Stomach (tissue), 19 donors: ENCODE measurements at places on chromosomes 2 and 18.

- no peak for DNase-seq
These were observed 15.2 kb downstream of the CDKL4 start for GRCh38 chr2:39228413-39229209.

DNA sequence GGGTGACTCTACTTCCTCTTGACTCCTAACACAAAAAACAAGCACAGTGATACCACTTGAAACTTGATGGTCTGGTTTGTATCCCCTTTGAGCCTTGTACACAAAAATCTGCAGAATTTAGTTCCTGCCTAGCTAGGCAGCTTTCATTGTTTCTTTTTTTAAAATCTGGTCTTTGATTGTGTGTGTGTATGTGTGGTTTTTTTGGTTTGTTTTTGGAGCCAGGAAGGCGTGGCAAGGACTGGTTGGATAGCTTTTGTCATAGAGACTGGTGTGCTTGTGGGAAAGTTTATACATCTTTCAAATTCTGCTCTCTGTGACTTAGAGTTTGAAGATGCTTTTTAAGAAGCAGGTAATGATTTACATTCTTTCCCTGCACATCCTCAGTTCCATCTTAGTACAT, 127.4 kb downstream of the TANC1 start:
- DNase-seq: no peak

DNA sequence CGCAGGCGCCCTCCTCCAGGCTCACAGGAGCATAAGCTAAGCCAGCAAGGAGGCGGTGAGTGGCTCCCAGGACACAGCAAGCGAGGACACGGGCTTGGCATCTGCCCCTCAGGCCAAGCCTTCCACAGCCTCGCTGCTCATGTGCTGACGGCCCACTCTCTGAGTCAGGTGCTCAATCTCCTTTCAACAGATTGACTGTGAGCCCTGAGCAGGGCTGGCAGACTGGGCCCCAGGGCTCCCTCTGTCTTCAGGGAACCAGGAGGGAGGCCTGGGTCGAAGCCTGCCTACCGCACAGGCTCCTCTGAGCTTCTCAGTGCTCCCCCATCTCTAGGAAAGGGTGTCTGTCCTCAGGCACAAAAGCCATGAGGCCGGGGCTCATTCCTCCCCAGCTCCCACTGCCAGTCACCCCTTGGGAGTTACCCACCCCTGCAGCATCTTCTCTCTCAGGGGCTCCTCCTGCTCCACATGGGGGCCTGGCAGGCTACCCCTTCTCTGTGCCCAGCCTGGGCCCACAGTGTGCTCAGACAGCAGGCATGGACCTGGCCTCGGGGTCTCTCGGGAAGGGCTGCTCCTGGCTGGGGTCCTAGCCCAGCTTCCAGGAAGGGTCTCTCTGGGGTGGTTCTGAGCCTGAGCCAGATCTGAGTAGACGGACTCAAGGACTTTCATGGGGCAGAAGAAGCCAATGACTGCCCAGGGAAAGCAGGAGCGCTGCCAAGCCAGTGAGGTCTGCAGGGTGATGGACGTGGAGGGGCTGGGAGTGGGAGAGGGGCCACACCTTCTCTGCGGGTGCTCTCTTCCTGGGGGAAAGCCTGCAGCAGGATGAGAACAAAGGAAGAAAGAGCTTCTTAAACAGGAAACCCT, 138.0 kb upstream of the GPC1 start:
- DNase-seq: peak; percentile 23

GRCh38 chr2:74648009-74648443, at the start of gene M1AP:
Gene M1AP, minus strand, starts transcription at chr2:74648330. Its CDS starts 8,055 bp downstream, at chr2:74640275.
- DNase-seq: peak; percentile 28

DNA sequence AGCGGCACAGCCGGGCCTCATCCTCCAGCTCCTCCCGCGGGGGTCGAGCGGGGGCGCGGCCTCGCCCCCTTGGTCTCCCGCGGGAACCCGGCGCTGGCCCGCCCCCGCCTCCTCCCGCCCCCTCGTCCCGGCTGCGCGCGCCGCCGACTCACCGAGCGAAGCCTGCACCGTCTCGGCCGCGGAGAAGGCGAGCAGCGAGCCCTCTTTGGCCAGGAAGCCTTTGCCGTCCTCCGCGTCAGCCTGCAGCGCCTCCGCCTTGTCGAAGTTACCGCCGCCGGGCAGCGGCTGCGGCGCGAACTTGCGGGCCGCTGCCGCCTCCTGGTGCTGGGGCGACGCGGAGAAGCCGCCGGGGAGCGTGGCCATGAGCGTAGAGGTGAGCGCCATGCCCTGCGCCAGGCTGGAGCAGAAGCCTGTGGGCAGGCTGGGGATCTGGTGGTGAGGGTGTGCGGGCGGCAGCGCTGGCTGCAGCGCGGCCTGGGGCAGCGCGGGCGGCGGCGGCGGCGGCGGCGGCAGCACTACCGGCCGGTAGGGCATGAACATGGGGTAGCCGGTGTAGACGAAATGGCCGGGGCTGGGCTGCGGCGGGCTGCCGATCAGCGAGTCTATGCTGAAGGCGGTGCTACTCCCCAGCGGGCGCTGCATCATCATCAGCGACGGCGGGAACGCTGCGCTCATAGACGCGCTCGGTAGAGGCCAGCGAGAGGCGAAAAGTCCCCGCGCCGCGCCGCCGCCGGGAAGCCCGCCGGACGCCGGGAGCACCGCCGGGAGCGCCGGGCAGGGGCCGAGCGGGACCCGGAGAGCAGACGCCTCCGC, 683 bp downstream of the GBX2 start:
- DNase-seq: peak; percentile 79

GRCh38 chr2:221465776-221466175, 106.3 kb downstream of the EPHA4 start:
- no peak for DNase-seq

DNA sequence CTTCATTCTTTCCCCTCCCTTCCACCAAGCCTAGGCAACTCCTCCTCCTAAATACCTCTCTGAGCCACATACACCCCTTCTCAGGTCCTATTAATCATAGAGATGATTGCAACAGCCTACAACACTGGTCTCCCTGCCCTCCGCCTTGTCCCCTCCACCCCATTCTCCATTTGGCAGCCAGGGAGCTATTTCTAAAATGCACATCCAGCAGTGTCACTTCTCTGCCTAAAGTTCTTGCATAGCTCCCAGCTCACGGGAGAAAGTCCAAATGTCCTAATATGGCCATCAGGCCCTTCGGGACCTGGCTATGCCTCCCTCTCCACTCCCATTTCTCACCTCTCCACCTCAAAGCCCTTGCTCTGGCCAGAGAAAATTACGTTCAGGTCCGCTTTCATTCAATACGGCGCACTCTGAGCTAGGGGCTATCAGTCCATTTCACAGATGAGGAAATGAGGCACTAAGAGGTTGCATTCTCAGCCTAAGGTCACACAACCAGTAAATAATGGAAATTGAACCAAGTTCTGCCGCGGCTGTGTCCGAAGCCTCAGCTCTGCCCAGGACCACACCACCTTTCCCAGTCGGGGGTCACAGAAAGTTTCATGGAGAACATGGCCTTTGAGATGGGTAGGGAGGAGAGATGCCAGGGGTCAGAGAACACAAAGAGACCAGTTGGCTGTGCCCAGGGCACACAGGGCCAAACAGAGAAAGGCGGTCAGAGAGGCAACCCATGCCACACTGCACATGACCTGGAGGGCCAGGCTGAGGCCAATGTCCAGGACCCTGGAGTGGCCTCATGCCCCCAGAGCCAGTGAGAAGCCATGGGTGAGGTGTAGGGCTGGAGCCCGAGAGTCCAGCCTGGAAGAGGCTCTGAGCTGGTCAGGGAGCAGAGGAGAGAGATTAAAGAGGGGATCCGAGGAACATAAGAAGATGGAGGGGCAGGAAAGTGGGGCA, 72.8 kb downstream of the TNS1 start:
- no peak for DNase-seq
